AG04450 (cell line): ENCODE measurements at places on chromosomes 5 and 9.

GRCh38 chr5:123264394-123264793 is 158.8 kb downstream of the CEP120 start:
- DNase-seq: no peak

GRCh38 chr9:17810317-17810716 is 231.5 kb downstream of the SH3GL2 start:
- DNase-seq: no peak

DNA sequence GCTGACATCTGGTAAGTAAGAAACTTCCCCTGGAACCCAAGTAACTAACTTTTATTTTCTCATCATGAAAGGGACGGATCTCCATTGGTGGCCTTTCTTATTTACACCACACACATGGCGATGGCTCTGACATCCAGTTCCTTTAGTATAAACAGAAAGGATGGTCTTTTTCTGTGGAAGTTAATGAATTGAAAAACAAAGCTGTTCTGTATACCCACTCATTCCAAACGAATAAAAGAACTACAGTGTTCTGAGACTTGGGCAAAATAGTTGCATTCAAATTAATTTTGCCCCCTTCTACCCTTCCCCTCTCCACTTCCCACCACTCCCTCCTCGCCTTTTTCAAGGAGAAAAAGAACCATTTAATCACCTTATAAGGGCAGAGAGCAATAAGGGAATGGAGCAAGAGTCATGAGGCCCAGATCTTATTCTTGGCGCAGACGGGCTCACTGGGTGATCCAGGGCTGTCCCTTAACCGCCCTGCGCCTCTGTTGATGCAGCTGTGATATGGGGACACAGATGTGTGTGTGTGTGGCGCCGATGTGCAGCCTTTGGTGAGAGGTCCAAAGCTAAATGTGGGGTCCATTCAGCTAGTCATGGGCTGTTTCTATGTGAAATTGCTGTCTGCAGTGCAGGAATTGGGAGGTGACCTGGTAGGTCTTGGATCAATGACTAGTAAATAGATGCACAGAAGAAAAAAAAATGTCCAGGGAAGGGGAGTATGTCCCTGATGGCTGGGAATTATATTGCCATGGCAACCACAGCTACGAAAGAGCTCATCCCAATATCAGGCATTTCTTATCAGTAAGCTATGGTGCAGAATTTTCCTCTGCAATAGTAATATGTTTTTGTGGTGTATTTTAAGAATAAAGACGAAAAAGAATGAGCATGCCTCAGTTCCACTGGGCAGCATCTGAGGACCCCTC is 141.5 kb upstream of the ERCC6L2 start:
- no peak for DNase-seq

DNA sequence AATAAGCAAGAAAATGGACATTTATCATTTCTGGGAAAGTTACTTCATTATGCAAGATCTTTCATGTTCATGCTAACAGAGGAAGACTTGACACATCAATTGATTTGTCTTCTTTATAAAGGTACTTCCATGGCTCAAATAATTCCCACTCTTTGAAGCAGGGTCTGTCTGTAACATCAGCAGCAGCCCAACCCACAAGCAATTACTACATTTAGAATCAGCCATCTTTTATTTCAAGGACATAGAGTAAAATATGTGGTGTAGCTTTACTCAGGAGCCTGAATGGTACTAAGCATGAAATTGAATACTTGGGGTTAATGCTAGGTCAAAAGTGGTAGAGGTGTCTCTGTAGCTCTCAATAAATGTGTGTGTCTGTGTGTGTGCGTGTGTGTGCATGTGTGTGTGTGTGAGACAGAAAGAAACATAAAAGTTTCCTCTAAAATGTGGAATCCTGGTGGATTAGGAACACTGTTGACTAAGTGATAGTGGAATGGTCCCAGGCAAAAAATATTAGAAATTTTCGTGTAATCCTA is 581.1 kb downstream of the CAAP1 start:
- no peak for DNase-seq

DNA sequence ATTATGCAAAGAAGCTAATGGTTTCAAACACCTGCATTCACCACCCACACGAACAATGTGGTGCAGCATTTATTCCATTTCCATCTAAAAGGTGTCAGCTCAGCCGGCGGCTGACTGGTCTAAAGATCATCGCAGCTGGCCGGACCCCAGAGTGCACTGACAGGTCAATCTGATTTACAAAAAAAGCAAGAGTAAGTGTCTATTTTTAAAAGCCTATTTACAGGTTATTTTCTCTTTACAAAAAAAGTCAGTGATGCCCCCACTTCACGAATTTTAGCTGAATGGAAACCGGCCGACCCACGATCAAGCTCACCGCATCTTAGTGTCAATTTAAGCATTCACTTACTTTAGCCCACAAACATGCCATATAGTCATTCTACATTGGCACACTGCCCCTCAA is 58.3 kb downstream of the SEMA4D start:
- no peak for DNase-seq

DNA sequence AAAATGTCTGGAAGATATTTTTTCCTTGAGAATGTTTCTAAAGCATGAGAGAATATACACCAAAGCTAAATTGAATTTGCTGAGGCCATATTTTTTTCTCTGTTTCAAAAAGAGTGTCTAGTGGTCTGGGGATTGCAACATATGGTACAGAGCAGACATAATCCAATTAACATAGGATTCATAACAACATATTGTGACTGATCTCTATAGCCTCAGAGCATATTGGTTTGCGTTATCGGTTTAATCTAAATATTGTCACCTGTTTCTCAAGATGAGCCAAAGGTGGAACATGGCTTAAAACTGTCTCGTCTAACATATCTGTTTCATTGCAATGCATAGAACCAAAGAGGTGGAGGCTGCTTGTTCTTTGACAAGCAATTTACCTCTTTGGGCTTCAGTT is 3.9 kb downstream of the PPP3R2 start:
- DNase-seq: no peak

DNA sequence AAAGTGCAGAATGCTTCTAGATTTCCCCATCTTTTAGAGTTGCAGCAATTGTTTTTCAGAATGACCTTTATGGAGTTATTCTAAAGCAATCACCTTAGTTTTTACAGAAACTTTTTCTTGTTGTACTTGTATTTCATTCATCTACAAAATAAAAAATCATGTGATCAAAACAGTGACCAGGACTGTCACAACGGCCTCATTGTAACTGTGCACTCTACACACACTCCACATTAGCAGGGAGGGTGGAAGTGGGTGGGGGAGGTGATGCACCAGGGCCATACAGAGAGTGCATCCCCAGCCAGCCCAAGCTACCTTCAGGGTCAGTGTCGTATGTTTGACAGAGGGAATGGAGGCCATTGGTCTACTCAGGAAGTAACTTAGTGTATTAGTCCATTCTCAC is 26.9 kb downstream of the EGFLAM start:
- no peak for DNase-seq

- no peak for DNase-seq
These were observed 128.9 kb downstream of the SUSD1 start for GRCh38 chr9:112046181-112046580.

DNA sequence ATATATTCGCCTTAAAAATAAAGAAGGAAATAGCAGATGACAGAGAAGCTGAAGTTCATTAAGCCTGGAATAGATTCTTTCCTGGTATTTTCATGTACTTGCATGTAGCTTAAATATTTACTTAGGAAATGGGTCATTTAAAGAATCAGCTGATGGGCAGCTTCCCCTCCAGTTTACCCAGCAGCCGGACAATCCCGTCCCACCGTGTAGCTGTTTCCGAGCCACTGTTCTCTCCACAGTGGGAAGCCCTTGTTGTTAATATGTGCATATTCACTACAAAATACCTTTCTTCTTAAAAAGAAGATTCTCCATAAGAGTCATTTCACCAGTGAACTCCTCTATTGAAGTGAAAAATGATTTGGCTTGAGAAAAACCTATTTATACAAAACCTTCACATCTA is 187.0 kb downstream of the FANCC start:
- no peak for DNase-seq

DNA sequence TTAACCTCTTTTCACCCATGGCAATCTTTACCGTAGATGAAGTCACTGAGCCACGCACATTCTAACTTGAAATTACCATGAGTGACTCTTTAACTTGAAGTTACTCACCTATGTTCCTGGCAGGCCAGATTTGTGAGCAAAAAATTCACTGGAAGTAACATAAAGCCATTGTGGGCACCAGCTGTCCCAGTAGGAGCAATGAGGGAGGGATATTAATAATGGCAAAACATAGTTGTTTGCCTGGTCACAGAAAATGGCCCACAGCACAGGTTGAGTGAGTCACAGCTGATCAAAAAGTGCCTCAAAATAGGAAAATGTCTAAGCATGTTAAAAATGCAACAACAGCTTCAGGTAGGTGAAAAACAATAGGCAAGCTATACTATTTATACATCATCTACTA is 146.6 kb downstream of the EFNA5 start:
- no peak for DNase-seq

GRCh38 chr9:37994639-37995347 is 74.2 kb downstream of the SHB start:
- peak; percentile 34 for DNase-seq

DNA sequence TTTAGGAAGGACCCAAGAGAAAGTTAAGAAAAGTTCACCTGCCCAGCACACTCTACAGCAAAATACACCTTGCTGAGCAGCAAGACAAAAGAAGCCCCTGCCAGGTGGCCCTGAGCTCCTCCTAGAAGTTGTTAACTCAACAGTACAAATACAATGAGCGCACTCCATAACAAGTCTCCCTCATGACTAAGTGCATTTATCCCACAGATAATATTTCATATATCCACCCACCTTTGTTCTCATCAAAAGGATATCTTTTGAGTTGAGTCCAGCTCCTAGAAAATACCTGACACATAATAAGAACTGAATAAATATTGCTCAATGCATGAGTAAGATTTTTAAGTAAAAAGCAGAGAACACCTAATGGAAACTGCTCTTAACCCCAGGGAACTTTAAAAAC is 73.3 kb downstream of the ABCA1 start:
- no peak for DNase-seq

DNA sequence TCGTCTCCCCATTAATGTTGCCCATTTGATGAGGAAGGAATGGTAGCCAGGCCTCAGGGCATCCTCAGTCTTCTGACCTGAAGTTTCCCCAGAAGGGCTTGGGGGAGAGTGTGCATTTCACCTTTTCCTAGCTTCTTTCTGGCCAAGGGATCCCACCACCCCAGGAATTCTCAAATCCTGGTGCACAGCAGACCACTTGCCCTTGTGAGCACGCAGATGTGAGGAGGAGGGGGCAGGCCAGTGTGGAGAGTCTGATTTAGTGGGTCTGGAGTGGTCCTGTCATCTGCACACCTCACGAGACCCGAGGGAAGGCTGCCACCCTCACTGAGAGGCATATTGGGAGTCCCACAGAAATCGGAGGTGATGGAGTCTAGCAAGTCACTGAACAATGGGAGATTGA is 64.3 kb downstream of the CXXC5 start:
- no peak for DNase-seq

DNA sequence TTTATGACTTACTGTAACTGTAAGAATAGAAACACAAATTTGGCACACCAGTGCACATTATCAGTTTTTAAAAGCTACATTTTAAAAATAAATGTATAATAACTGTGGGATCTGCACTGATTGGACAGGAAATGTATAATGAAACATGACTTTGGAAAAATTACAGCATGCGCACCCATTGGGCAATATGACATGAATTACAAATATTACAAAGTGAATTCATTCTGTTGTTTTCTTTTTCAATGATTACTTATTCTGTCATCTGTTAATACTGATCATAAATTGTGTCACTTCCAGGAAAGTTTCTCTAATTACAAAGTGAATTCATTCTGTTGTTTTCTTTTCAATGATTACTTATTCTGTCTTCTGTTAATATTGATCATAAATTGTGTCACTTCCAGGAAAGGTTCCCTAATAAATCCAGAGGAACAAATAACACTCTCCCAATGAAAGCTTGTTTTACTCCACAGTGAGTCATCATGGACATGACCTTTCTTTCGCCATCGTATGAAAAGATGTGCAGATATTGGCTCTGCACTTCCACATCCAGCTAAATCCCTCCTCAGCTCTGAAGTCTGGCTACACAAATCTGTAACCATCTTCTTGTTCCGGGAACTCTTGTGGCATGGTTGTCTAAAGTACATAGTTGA is 297.0 kb upstream of the HAPLN1 start:
- DNase-seq: no peak

DNA sequence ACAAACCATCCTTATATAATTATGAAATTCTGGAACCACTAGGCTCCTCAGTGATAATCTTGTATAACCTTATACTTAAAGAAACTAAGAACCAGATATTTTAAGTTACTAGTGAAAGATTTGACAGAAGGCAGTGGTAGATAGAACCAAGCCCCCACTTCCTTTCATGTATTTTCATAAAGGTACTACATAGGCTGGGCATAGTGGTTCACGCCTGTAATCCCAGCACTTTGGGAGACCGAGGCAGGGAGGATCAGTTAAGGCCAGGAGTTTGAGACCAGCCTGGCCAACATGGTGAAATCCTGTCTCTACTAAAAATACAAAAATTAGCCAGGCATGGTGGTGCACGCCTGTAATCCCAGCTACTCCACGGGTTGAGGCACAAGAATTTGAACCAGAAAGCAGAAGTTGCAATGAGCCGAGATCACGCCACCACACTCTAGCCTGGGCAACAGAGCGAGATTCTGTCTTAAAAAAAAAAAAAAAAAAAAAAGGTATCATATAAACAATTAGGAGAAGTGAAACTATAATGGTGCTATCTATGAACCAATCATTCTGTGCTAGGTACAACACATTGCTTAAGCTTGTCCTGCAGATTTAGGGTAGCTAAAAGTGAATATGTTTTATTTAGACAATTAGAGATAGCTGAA is 27.9 kb upstream of the DTWD2 start:
- no peak for DNase-seq

- DNase-seq: no peak
These were observed 4.6 kb upstream of the UGCG start for GRCh38 chr9:111891910-111892499.

- no peak for DNase-seq
These were observed 106.4 kb downstream of the PSD2 start for GRCh38 chr5:139901986-139902385.

DNA sequence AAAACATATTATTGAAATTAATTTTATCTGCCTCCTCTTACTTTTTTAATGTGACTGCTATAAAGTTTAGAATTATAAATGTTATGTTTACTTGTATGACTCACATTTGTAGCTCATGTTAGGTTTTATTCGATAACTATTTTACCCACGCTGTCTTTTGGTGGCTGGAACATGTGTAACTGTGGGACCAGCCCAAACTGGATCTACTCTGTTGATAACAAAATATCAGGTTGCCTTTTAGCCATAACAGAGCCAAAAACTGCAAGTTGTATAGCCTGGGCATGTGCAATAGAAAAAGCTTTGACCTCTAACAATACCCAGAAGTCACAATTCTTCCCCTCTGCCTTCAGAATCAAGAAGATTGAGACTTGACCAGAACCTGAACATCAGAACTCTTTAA is 356.5 kb downstream of the PRELID2 start:
- no peak for DNase-seq

GRCh38 chr9:101566904-101567724 is 27.7 kb downstream of the PPP3R2 start:
- DNase-seq: no peak
